Lower lobe of right lung (tissue), 2 donors: ENCODE measurements at places on chromosomes 6 and 20. TPM values are rescaled to one million over a fixed set of nuclear protein-coding genes. Genes with fewer than 3 reads are reported as not detected.

MAPK13 gene
- 71.7 TPM for total RNA-seq

DNA sequence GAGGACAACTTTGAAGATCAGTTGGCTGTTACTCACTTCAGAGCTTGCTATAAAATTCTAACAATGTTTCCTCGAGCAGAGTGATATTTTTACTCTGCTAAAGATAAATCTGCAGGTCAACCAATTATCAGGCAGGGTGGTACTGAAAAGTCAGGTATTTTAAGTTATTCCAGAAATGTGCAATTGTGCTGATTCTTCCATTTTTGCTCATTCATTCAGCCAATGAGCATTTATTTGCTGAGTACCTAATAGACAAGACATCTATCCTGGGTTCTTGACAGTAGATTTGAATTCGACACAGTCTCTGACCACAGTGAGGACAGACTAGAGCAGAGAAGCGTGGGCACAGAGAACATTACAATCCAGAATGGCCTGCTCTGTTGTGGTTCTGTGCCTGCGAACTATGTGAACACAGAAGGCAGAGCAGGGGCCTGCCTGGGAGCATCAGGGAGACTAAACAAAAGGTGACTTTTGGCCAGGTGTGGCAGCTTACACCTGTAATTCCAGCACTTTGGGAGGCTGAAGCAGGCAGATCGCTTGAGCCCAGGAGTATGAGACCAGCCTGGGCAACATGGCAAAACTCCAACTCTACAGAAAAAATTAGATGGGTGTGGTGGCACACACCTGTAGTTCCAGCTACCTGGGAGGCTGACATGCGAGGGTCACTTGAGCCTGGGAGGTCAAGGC, 14.8 kb downstream of the TPMT start:
- DNase-seq: no peak

ZNF334 gene
- 4.7 TPM for total RNA-seq

GRCh38 chr6:112021691-112022310, 32.1 kb upstream of the CCN6 start:
- no peak for DNase-seq

- DNase-seq: no peak
These were observed 39.6 kb downstream of the VEGFA start for GRCh38 chr6:43809417-43810305.
